Glutamatergic neuron (in vitro differentiated cells): ENCODE measurements at places on chromosomes 3 and 15.

DNA sequence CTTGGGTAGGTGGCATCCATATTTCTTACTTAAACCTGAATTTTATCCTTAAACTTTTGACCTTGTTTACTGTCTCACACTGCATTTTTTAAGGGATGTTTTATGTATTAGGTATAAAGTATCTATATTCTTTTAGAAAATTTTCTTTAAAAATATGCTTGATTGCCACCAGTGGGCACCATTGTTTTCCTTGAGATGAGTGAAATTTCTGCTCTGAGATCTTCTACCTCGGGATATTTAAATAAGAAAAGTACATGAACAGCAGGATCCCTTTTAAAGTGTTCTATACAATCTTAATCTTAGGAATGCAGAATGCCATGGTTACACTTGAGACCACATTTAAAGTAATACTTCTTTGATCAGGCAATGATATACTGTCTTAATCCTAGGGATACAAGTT lies 108.7 kb downstream of the SLMAP start:
- H3K27me3 ChIP-seq, result no peaks in the 10 kb centered on the region
- no peak overlapping the region for H3K4me3 ChIP-seq
- H3K27ac ChIP-seq, result no peak overlapping the region
- no peaks in the 10 kb centered on the region for H3K36me3 ChIP-seq

- H3K36me3 ChIP-seq, result no peaks in the 10 kb centered on the region
- H3K27me3 ChIP-seq, result no peaks in the 10 kb centered on the region
- no peak overlapping the region for H3K27ac ChIP-seq
- H3K4me1 ChIP-seq, result peaks cover 5% of the 10 kb centered on the region
- H3K4me3 ChIP-seq, result no peak overlapping the region
These were observed 28.9 kb upstream of the ICE2 start for GRCh38 chr15:60507596-60508424.

- no peak overlapping the region for H3K27ac ChIP-seq
- no peaks in the 10 kb centered on the region for H3K36me3 ChIP-seq
- H3K4me3 ChIP-seq, result no peak overlapping the region
- no peaks in the 10 kb centered on the region for H3K27me3 ChIP-seq
- no peak for DNase-seq
These were observed 7.4 kb upstream of the ANO10 start for GRCh38 chr3:43629257-43629656.

DNA sequence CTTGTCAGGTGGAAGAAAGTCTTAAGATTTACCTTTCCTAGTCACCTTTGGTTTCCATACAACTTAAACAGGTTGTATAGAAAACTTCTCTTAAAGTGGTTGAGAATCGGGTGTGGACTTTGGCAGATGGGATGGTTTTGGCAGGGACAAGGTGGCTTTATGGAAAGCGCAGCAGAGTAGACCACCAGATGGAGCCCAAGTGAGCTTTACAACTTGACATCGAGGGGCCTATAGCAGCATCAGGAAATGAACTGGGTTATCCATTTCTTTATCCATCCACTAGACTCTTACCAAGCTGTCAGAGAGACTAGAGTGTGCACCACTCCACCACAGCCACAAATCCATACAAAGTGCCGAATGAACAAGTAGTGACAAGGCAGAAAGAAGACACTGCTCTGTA lies 85.3 kb upstream of the MBNL1 start:
- peak; percentile 29 for DNase-seq
- H3K4me3 ChIP-seq, result no peak overlapping the region
- no peaks in the 10 kb centered on the region for H3K4me1 ChIP-seq
- no peaks in the 10 kb centered on the region for H3K36me3 ChIP-seq
- no peaks in the 10 kb centered on the region for H3K27me3 ChIP-seq

GRCh38 chr15:74716651-74717050 lies 8.7 kb downstream of the CYP1A1 start:
- DNase-seq, result no peak
- H3K4me1 ChIP-seq, result no peaks in the 10 kb centered on the region
- H3K27ac ChIP-seq, result no peak overlapping the region
